T-cell (primary cell): ENCODE measurements at places on chromosomes 13 and 19. TPM values are rescaled to one million over a fixed set of nuclear protein-coding genes. Genes with fewer than 3 reads are reported as not detected.

IGLON5 gene
- not detected for total RNA-seq

DNA sequence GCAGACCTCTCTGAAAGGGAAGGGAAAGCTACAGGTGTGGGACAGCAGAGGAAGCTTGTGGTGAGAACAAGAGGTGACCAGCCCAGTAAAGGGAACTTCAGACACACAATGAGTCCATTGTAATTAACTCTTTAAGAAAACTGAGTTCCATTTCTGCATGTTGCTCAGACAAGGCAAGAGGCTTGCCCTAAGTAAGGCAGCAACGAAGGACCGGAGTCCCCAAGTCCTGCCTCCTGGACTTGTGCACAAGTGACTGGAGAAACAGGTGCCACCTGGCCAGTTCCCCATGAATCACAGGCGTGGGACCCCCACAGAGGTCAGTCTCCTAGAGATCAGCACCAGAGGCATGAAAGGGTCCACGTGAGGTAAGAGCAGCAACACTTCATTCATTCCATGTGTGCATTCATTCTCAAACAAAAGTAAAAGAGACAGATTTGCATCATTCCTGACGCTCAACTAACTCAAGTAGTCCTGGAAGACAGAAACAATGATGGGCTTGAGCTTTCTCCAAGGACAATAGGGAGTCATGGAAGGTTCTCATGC is 14.7 kb upstream of the SIGLEC6 start:
- no peak for DNase-seq
- peaks cover 8% of the 10 kb centered on the region for H3K4me1 ChIP-seq
- no peaks in the 10 kb centered on the region for H3K36me3 ChIP-seq
- H3K4me3 ChIP-seq: no peak overlapping the region

- peaks cover 3% of the 10 kb centered on the region for H3K27me3 ChIP-seq
- no peak overlapping the region for H3K4me3 ChIP-seq
- no peak overlapping the region for H3K27ac ChIP-seq
- no peaks in the 10 kb centered on the region for H3K4me1 ChIP-seq
- no peaks in the 10 kb centered on the region for H3K36me3 ChIP-seq
- peak; percentile 21 for DNase-seq
Observed at GRCh38 chr13:108155185-108156106, 59.9 kb downstream of the LIG4 start.

DNA sequence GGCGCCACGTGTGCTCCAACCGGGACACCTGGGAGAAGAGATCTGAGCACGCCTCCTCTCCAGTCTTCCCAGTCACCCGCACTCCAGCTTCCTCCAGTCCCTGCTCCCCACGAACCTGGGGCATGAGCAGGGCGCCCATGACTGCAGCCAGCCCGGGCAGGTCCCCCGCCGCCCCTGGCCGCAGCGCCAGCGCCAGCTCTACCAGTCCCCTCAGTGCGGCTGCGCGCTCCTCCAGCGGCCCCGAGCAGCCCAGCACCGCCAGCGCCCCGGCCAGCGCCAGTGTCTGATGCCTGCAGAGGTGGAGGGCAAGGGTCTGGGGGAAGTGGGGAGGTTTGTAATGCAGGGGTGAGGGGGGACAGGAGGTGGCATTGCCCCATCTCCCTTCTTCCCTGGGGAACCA is 13.1 kb downstream of the SH2D3A start:
- peaks cover 21% of the 10 kb centered on the region for H3K36me3 ChIP-seq
- H3K27ac ChIP-seq: no peak overlapping the region
- no peak overlapping the region for H3K4me3 ChIP-seq
- DNase-seq: no peak
- H3K4me1 ChIP-seq: no peaks in the 10 kb centered on the region

GRCh38 chr13:28147495-28147894 is 9.2 kb downstream of the PAN3 start:
- no peak overlapping the region for H3K27ac ChIP-seq
- H3K36me3 ChIP-seq: no peaks in the 10 kb centered on the region
- no peaks in the 10 kb centered on the region for H3K27me3 ChIP-seq
- peaks cover 17% of the 10 kb centered on the region for H3K4me1 ChIP-seq
- H3K4me3 ChIP-seq: no peak overlapping the region
- DNase-seq: no peak

SYDE1 gene
- 0.26 TPM for total RNA-seq

- H3K36me3 ChIP-seq: peaks cover 36% of the 10 kb centered on the region
- no peaks in the 10 kb centered on the region for H3K27me3 ChIP-seq
- no peak overlapping the region for H3K27ac ChIP-seq
- no peak overlapping the region for H3K4me3 ChIP-seq
Observed at GRCh38 chr19:2227415-2228156, 8.5 kb downstream of the PLEKHJ1 start.

GRCh38 chr13:105144020-105144419 is 1391.4 kb downstream of the EFNB2 start:
- peaks cover 2% of the 10 kb centered on the region for H3K4me1 ChIP-seq
- no peak for DNase-seq
- no peaks in the 10 kb centered on the region for H3K27me3 ChIP-seq

ACP5 gene
- 29.8 TPM for total RNA-seq

- no peak for DNase-seq
- H3K4me3 ChIP-seq: no peak overlapping the region
- H3K27me3 ChIP-seq: no peaks in the 10 kb centered on the region
- no peak overlapping the region for H3K27ac ChIP-seq
- no peaks in the 10 kb centered on the region for H3K4me1 ChIP-seq
Observed at GRCh38 chr19:38434549-38435051, 1.1 kb downstream of the RYR1 start.

GRCh38 chr13:95437561-95437960 is 115.0 kb upstream of the CLDN10 start:
- H3K27me3 ChIP-seq: no peaks in the 10 kb centered on the region
- no peaks in the 10 kb centered on the region for H3K36me3 ChIP-seq
- no peak for DNase-seq
- no peak overlapping the region for H3K4me3 ChIP-seq

GRCh38 chr19:19502808-19503602 is 12.3 kb downstream of the TSSK6 start:
- H3K4me1 ChIP-seq: no peaks in the 10 kb centered on the region
- no peak overlapping the region for H3K4me3 ChIP-seq
- H3K27me3 ChIP-seq: no peaks in the 10 kb centered on the region

ZNF560 gene
- total RNA-seq: not detected

DNA sequence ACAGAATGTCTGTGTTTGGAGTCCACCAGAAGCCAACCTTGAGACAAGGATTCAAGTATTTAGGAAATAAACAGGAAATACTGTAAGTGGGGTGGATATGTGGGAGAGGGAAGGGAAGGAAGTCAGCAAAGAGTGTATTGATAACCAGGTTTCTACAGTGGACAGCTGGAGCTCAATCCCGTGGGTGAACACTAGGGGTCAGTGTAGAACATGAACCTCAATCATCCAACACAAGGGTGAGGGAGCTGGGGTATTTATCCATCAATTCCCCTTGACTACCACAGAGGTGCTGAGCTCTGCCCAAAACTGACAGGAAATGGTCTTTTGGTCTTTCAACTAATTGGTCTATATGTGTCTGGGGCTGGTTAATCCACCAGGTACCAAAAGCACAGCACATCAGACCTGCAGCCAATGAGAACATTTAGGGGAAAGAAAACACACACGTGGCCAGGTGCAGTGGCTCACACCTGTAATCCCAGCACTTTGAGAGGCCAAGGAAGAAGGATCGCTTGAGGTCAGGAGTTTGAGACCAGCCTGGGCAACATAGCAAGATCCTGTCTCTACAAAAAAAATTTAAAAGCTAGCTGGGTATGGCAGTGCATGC is 5.6 kb upstream of the SYDE1 start:
- H3K27ac ChIP-seq: no peak overlapping the region
- no peaks in the 10 kb centered on the region for H3K27me3 ChIP-seq
- no peaks in the 10 kb centered on the region for H3K4me1 ChIP-seq
- H3K36me3 ChIP-seq: no peaks in the 10 kb centered on the region
- no peak overlapping the region for H3K4me3 ChIP-seq
- DNase-seq: peak; percentile 15

- no peak overlapping the region for H3K27ac ChIP-seq
- peaks cover 17% of the 10 kb centered on the region for H3K36me3 ChIP-seq
- no peak for DNase-seq
- H3K27me3 ChIP-seq: no peaks in the 10 kb centered on the region
- no peak overlapping the region for H3K4me3 ChIP-seq
Observed at GRCh38 chr19:18264971-18265540, 9.2 kb downstream of the IQCN start.

ANGPTL8 gene
- total RNA-seq: not detected

LMTK3 gene
- 23.5 TPM for total RNA-seq

DNA sequence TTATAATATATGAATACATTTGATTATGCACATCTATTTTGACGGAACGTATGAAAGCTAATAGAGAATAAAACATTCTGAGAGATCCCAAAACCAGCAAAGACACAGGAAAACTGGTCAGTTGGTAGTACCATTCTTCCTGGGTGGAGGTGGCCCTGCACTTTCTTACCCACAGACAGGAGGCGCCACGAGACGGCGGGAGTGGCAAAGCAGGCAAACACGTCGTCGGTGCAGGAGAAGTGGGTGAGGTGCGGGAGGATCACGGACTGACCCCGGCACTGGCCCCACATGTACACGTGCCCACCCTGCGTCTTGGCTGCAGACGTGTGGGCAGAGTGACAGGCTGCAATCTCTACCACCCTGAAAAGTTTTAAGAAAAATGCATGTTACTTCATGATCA is 36.1 kb downstream of the RCBTB1 start:
- H3K27ac ChIP-seq: no peak overlapping the region
- DNase-seq: no peak
- peaks cover 13% of the 10 kb centered on the region for H3K36me3 ChIP-seq
- H3K4me3 ChIP-seq: no peak overlapping the region
- H3K4me1 ChIP-seq: no peaks in the 10 kb centered on the region

DNA sequence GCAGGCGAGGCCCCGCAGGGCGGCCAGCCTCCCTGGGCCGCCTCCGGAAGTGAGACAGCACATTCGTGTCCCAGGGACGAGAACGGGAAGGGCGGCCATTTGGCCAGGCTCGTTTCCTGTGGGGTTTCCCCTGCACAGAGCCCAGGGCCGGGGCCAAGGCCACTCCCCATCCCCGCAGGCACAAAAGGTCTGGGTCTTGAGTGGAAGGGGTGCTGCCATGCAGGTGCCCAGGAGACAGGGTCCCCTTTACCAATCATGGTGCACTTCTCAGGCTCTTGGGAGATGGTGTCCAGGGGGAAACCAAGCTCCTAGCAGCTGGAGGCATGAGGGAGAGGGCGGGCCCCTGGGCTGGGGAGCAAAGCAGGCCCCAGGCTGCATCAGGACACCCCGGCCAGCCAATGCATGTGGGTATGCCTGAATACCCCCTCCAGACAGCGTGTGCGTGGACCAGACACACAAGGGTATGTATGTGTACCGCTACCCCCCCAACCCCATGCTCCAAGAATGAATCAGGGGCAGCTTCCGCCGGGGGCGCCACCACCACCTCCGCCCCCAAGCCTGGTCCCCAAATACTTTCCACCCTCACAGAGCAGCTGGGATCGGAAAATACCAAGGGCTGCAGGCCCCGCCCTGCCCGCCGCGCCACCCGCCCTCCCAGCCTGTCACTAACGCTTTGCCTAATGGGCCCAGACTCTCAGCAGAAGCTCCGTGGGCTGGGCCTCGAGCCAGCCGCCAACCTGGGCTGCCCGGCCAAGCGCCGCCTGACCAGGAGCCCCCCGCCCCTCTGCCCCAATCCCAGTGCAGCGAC is 37.6 kb upstream of the NANOS3 start:
- H3K27me3 ChIP-seq: no peaks in the 10 kb centered on the region
- DNase-seq: peak; percentile 68
- peaks cover 14% of the 10 kb centered on the region for H3K36me3 ChIP-seq
- peak overlapping the region; percentile 60 for H3K4me3 ChIP-seq
- peak overlapping the region; percentile 100 for H3K27ac ChIP-seq

GRCh38 chr19:30353394-30353945 is 18.7 kb upstream of the ZNF536 start:
- no peak overlapping the region for H3K4me3 ChIP-seq
- no peak overlapping the region for H3K27ac ChIP-seq
- no peak for DNase-seq

SIN3B gene
- total RNA-seq: 84.1 TPM

ZNF544 gene
- 47.1 TPM for total RNA-seq

SPIB gene
- 0.72 TPM for total RNA-seq

GRCh38 chr13:78562237-78562889 is 41.0 kb downstream of the POU4F1 start:
- H3K27ac ChIP-seq: no peak overlapping the region
- no peaks in the 10 kb centered on the region for H3K4me1 ChIP-seq
- H3K36me3 ChIP-seq: no peaks in the 10 kb centered on the region
- H3K4me3 ChIP-seq: no peak overlapping the region
- no peaks in the 10 kb centered on the region for H3K27me3 ChIP-seq
- DNase-seq: no peak

DNA sequence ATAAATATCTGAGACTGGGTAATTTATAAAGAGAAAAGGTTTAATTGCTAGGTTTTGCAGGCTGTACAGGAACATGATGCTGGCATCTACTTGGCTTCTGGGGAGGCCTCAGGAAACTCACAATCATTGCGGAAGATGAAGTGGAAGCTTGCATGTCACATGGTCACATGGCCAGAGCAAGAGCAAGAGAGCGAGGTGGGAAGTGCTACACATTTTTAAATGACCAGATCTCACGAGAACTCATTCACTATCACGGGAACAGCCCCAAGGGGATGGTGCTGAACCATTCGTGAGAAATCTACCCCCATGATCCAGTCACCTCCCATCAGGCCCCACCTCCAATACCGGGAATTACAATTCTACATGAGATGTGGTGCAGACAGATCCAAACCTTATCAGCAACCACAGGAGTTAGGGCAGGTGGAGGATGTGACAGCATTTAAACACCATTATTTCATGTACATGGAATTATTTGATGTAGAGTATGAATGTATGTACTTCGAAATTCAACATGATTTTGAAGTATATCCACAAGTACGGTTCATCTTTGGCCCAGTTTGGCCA is 10.5 kb upstream of the CLDN10 start:
- H3K4me3 ChIP-seq: no peak overlapping the region
- peaks cover 12% of the 10 kb centered on the region for H3K27me3 ChIP-seq
- no peaks in the 10 kb centered on the region for H3K36me3 ChIP-seq

C3 gene
- total RNA-seq: 6.0 TPM

DNA sequence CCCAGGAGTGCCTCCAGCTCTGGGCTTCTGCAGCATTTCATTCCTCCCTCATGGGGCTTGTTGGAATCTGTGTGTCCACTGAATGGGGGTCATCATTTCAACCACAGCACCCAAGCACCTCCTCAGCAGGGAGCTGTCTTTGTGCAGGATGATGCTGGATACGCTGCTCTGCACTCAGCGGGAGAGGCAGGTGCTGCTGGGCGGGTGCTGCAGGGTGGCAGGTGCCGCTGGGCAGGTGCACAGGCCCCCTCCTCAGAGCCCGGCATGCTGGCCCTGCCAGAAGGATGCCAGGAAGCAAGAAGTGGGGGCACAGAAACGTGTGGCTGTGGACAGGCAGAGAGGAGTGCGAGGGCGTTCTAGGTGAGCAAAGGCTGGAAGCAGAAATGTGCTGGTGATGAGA is 121.8 kb upstream of the VSTM2B start:
- H3K4me3 ChIP-seq: no peak overlapping the region
- no peaks in the 10 kb centered on the region for H3K27me3 ChIP-seq
- no peak overlapping the region for H3K27ac ChIP-seq
- no peaks in the 10 kb centered on the region for H3K4me1 ChIP-seq
- no peak for DNase-seq
- H3K36me3 ChIP-seq: no peaks in the 10 kb centered on the region
